ENCODE measurements at places on chromosomes 13 and 19.

DNA sequence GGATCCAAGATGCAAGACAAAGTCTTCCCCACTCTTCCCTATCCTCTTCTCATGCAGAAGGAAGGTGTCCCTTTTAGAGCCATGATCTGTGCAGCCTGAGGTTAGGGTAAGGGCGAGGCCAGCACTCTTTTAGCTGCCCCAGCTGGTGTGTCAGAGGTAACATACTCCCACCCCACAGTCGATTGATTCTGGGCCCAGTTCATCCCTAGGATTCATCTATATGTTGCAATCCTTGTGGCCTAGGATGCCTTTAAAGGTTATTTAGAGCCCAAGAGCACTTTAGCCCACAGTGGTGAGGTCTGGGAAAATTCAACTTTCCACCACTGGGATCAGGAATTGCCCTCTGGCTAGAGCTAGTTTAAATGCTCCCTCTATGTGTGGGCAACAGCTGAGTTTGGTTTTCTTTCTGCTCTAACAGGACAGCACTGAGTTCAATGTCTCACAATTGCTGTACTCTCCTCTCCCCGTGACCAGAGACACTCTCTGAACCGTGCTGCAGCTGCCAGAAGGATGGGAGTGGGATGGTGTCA, 201.3 kb upstream of the SERP2 start:
- no peak for DNase-seq

DNA sequence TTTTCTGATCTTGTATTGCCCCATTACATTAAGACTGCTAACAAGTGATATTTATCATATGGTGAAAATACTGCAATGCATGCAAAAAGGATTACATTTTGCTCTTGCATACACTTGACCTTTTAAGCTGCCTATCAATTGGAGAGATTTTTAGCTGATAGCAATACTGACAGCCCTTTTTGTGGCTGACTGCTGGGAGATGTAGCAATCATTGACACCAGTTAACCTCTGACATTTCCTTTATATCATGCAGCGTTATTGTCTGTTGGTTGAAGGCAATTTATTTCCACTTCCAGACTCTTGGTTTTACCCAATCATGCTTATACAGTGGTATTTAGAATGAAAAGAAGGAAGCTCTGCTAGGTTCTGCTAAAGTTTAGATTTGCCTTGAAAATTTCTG, 364.0 kb downstream of the LMO7 start:
- no peak for DNase-seq

DNA sequence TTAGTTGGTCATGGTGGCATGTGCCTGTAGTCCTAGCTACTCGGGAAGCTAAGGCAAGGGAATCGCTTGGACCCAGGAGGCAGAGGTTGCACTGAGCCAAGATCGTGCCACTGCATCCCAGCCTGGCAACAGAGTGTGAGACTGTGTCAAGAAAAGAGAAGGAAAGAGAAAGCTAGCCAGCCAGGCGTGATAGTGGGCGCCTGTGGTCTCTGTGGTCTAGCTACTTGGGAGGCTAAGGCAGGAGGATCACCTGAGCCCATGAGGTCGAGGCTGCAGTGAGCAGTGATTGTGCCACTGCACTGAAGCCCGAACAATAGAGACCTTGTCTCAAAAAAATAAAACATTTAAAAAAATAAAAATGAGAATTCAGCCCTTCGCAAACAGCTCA, 33.3 kb downstream of the TIMM13 start:
- DNase-seq, result no peak

GRCh38 chr13:52405767-52406494, at the start of gene THSD1:
THSD1 (minus strand) TSS chr13:52406172; CDS start chr13:52402600, 3,572 bp downstream.
- DNase-seq, result peak; percentile 20

- DNase-seq, result peak; percentile 53
Measured at GRCh38 chr19:35090506-35091214, 25.0 kb upstream of the FXYD3 start.

DNA sequence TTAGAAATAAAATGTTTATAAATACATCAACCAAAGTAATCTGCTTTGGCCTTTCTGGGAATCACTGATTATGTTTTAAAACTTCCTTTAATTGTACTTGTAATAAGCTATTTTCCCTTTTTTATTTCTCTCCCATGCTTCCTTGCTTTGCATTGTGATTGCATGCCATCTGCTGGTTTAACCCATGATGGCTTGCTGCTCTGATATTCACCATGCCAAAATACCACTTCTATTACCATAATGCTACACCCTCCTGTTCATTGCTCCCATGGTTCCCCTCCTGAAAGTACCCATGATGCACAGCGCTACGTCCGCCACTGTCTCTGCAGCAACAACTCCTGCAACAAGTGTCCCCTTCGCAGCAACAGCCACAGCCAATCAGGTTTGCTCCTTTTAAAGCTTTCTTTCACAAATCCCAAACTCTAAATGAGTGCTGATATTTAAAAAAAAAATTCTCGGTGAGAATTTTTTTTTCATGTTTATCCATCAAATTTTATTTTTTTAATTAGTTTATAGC, 67.7 kb upstream of the RAP2A start:
- DNase-seq, result no peak

- no peak for DNase-seq
Measured at GRCh38 chr13:94705081-94706030, 7.0 kb downstream of the SOX21 start.

DNA sequence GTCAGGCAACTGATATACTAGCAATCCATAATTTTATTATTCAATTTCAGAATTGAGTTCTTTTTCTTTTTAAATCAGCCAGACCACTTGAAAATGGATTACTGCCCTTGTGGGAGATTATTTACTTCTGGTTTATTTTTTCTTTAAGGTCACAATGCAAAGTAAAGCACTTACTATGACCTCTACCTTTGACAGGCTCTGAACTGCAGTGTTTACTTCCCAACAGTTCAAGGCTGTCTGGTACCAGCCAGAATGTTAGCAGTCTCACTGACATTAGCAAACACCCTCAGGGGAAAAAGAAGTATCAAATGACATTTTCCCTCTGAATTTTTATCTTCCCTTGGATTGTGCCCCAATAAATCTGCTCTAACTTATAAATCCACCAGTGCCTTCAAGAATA, 57.5 kb downstream of the RAP2A start:
- DNase-seq, result no peak

DNA sequence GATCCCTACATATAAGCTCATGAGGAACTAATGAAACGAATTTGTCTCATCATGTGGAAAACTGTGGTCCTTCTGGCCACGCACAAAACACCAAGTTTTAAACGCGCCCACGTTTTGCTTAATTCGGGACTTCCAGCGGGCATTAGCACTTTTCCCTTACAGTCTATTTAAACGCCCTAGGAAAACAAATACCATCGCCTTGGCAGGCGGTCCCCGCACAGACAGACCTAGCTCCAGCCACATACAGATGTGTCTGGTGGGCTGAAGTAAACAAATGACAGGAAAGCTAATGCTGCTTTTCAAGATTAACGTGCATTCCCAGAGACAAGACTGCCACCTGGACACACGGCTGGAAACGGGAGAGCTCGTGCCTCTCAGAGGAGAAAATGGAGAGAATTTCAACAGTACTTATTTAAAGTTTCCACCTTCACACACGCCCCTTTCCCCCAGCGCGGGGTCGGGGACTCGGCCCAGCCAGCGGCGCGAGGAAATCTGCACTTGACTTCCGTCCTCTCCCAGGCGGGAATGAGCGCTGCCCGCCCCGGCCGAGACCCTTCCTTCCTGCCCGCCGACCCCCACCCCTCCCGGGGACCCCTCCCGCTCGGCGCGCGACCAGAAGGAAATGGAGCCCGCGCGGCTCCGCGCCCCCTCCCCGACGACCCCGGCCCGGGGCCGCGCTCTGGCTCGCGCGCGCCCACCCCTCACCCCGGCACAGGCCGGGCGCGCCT, 931 bp downstream of the USP12 start:
- no peak for DNase-seq

- no peak for DNase-seq
Measured at GRCh38 chr19:39637891-39638290, 17.8 kb upstream of the LGALS16 start.

- no peak for DNase-seq
Measured at GRCh38 chr13:32316501-32316900, 1.2 kb downstream of the BRCA2 start.

GRCh38 chr13:76175961-76176725, 540.0 kb downstream of the LMO7 start:
- no peak for DNase-seq

DNA sequence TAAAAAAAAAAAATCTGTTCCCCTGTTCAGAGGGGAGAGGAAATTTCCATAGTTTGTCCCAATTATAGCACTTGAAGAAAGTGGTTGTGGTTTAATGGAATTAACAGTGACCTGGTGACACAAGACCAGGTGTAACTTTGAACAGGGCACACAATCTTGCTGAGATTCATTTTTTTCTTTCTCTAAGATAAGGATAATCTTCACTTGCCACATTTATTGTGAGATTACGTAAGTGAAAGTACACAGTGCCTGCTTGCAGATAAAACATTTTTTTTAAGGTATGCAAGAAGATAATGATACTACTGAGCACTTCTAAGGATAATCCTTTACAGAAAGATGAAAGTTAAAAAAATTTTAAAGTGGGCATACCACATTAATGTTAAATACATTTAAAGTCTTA, 448.1 kb downstream of the DIAPH3 start:
- no peak for DNase-seq

- DNase-seq, result no peak
Measured at GRCh38 chr13:22126433-22127021, 455.7 kb downstream of the FGF9 start.

GRCh38 chr19:1540365-1540925, 16.6 kb downstream of the PLK5 start:
- DNase-seq, result no peak

DNA sequence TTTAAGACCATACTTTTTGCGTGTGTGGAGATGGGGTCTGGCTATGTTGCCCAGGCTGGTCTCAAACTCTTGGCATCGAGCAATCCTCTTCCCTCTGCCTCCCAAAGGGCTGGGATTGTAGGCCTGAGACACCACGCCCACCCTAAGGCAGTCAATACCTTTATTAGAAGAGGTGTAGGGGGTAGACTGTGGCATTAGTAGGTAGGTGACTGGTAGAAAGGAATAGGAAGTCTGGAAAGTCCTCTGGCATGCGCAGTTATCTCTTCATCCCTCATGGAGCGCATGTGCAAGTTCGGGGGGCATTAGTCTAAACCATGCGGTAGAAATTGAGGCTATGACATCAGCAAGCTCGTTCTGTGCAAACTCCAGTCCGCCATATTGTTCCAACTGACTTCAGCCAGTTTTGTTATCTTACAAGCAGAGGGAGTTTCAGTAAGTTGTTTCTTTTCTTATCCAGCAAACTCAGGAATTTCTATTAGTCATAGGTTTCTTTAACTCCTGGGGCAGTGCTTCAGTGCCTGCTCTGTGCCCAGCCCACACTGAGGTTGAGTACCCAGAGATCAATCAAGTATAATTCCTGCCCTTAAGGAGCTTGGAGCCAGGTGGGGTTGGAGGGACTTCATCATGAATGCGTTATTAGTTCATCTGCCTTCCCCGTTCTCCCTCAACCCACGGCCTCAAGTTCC, 7.3 kb upstream of the RANBP3 start:
- peak; percentile 49 for DNase-seq

DNA sequence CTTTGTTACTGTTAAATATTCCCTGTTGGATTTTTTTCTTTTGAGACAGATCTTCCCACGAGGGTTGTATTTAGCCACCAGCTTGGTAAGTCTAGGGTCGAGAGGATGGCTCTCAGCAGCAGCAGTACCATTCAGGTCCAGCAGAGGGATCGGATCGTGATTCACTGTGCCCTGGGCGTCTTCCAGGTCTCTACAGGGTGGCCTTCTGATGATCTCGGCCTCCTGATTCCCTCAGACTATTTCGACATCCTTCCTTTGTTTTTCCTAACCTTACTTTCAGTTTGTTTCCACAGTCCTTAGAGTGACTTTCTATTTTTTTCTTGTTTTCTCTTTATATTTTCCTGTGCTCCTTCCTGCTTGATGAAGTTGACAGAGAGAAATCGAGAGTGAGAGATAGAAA, 1436.9 kb downstream of the UQCRFS1 start:
- DNase-seq, result peak; percentile 3

- no peak for DNase-seq
Measured at GRCh38 chr13:70014337-70014736, 93.3 kb upstream of the ATXN8OS start.

GRCh38 chr19:29908963-29909944, 32.8 kb upstream of the URI1 start:
- DNase-seq, result no peak

DNA sequence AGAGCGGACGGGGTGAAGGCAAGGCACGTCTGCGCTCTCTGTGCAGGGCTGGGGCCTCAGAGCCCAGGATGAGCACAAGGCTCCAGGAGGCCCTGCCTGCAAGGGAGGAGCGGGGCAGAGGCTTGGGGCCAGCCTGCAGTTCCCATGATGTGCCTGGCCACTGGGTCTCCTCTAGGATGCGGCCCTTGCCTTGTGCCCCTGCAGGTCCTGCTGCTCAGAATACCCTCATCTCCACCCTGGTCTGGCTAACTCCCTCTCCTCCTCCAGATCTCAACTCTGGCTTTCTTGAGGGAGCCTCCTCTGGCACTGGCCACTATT, 27.8 kb downstream of the ELAVL1 start:
- DNase-seq, result no peak

- DNase-seq, result no peak
Measured at GRCh38 chr13:72253754-72254153, 386.8 kb upstream of the DACH1 start.

DNA sequence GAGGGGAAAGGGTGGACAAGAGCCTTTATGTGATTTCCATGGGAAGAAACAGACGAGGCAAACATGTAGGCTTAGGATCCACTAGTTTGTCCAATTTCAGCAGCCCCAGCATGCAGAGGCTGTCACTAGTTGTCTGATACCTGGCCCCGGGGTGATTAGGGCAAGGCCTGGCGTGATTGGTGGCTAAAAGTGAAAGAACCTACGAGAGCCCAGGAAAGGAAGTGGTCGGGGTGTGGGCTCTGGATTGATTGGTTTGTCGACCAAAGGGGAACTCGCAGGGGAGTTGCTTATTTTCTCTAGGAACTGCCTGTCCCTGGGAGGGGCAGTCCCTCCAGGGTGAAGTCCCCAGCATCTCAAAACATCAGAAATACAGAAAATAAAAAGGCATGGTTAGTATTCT, 64.2 kb upstream of the UQCRFS1 start:
- no peak for DNase-seq

DNA sequence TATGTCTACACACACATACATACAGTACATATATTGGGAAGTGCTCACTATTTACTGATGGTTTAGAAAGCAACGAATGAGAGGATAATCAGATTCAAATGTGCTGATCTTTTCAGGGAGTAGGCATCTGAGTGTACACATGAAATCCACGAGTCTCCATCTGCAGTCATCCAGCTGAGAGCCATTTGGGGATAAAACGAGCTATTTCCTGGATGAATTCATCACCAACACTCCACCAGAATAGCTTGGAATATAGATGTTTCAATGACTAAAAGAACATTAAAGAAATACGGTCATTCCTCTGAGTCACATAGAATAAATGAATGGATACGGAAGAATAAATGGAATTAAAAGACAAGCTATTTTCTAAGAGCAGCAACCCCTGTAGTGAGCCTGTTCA, 721.6 kb upstream of the ARGLU1 start:
- DNase-seq, result no peak

- DNase-seq, result no peak
Measured at GRCh38 chr13:110225609-110226574, 81.1 kb downstream of the COL4A1 start.

GRCh38 chr13:36355632-36356031, 9.4 kb upstream of the SPART start:
- no peak for DNase-seq
